ENCODE measurements at places on chromosomes 13 and 19.

GRCh38 chr19:3803114-3803888, 17.1 kb upstream of the MATK start:
- DNase-seq = no peak

- no peak for DNase-seq
Observed at GRCh38 chr13:48551329-48551728, 18.4 kb upstream of the RCBTB2 start.

- DNase-seq = no peak
Observed at GRCh38 chr19:32287811-32288227, 57.6 kb upstream of the ZNF507 start.

- no peak for DNase-seq
Observed at GRCh38 chr19:32364040-32364439, 18.6 kb downstream of the ZNF507 start.

- DNase-seq = no peak
Observed at GRCh38 chr13:48637601-48638000, 16.1 kb upstream of the CYSLTR2 start.

DNA sequence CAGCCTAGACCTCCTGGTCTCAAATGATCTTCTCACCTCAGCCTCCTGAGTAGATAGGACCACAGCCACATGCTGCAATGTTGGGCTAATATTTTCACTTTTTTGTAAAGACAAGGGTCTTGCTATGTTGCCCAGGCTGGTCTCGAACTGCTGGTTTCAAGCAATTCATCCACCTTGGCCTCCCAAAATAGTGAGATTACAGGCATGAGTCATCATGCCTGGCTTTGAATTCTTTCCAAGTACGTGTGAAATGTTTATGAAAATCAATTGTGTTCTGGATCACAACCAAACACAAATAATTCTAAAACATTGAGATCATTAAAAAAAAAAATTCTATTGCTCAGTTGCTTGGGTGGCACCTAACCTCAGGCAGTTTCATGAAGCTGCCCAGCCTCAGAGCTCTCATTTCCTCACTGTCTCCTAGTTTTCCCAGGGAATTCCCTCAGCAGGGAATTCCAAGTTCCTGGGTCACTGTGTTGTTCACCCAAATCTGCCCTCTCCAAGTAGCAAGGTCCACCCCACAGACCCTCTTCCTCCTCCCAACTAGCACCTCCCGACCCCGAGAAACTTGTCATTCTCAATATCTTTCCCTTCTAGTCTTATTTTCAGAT, 44.8 kb downstream of the ING1 start:
- DNase-seq = no peak

- no peak for DNase-seq
Observed at GRCh38 chr13:114048443-114048842, 74.6 kb upstream of the C13orf46 start.

- DNase-seq = no peak
Observed at GRCh38 chr19:2627319-2627829, 75.1 kb downstream of the GNG7 start.

DNA sequence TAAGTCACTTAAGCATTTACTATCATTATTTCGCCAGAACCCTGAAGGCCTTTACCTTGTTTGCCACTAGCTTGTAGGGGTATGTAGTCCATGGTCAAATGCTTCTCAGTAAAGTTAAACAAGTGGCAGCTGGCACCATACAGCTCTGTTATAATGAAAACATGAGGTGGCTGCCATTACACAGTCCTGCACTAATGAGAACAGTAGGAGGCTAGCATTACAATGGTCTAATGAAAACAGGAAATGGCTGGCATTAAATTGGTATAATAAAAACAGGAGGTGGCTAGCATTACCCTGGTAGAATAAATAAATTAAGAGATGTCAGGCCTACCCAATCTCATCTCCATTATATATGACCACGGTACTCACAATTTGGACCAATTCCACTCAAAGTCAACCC, 107.5 kb downstream of the PCDH17 start:
- DNase-seq = no peak

GRCh38 chr13:65860306-65860705, 1369.8 kb downstream of the PCDH9 start:
- no peak for DNase-seq

- no peak for DNase-seq
Observed at GRCh38 chr13:80477661-80478443, 136.9 kb upstream of the SPRY2 start.

DNA sequence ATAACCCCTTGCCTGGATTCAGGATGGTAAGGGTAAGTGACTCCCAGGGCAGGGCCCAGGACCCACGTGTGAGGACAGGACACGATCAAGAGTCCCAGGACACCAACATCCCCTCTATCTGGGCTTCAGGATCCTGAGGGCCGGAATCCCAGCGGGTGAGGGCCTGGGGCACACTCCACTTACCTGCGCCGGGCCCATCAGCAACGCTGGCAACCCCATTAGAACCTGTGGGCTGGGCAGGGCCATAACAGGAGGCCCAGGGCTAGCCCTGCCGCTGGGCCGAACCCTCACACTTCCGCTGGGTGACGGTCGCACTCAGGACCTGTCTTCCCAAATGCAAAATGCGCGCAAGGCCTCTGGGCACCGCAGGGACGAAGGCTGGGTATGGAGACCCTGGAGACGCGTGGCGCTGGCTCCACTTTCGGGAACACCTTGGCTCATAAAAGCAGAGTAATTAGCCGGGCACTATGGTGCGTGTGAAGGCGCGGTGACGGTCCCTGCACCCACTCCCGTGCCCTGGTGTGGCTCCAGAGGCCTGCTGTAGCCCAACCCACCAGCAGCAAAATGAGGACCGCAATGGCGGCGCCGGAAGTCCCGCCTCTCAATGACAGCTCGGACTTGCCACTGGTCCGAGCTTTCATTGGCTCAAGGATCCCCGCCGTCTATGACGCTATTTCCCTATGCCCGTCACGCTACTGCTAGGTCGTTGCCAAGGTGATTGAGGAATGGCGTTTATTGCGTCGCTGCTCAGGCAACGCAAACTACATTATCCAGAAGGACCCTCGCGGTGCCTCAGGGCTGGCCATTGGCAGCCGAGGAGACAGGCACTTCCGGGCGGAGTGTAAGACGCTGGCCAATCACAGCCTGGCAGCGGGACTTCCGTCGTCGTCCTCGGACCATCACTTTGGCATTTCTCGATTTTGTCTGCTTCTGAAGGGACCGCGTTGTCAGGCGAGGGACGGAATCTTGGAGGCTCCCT, at the start of gene ZNF132:
Gene ZNF132 (minus strand): TSS at position 578 of the 979 bp plus-strand sequence. CDS start 332 bp downstream, at position 246.
- peak; percentile 94 for DNase-seq

GRCh38 chr13:50340146-50340545, 324.9 kb downstream of the KCNRG start:
- DNase-seq = no peak

GRCh38 chr19:41893899-41894298, 10.9 kb downstream of the ARHGEF1 start:
- no peak for DNase-seq

DNA sequence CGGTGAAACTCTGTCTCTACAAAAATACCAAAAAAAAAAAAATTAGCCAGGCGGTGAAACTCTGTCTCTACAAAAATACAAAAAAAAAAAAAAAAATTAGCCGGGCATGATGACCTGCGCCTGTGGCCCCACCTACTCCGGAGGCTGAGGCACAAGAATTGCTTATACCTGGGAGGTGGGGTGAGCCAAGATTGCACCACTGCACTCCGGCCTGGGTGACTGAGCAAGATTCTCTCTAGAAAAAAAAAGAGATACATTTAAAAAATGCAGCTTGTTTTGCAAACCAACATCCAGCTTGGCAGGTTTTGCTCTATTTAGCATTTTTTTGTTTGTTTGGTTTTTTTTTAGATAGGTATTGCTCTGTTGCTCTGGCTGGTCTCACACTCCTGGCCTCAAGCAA, 6.7 kb upstream of the PGPEP1 start:
- DNase-seq = no peak

GRCh38 chr13:74132152-74132775, 1.9 kb downstream of the KLF12 start:
- no peak for DNase-seq

DNA sequence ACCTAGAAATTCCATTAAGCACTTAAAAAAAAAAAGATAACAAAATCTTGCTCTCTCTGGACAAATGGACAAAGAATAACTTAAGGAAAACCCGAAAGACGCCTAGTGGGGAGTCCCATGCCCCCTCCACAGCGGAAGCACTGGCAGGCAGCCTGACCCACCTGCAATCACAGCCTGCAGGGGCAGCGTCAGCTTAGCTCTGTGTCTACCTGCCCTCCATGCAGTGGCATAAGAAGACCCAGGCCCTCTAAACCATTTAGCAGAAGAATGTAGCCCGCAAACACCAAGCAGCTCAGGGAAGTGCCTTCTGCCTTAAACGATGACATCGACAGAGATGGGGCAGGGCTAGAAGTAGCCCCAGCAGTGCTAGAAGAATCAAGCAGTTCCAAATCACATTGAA, 36.0 kb downstream of the KCTD15 start:
- DNase-seq = no peak

- no peak for DNase-seq
Observed at GRCh38 chr19:12723381-12723640, 421 bp downstream of the TNPO2 start.

Data from GM20000 (cell line).